ENCODE measurements at places on chromosomes 12 and 14.

GRCh38 chr12:101877806-101878242, 444 bp downstream of the DRAM1 start:
- H3K4me1 ChIP-seq, result peaks cover 3% of the 10 kb centered on the region
- H3K4me3 ChIP-seq, result peak overlapping the region; percentile 71

DNA sequence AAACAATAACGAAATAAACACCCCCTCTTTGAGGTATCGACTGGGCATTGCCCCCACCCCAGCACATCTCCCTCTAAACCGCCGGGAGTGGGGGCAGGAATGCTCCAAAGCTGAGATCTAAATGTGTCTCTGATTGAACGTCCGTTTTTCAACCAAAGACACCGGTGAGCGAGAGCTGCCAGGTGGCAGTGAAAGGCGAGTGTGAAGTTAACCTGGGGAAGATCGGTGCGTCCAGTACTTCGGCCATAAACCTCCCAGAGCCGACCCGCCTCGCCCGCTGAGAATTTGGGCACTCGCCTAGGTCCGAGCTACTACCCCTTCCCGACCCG, 625 bp downstream of the ANGEL1 start:
- no peaks in the 10 kb centered on the region for H3K27me3 ChIP-seq
- H3K4me1 ChIP-seq, result peaks cover 7% of the 10 kb centered on the region
- peak overlapping the region; percentile 98 for H3K4me3 ChIP-seq
- peaks cover 24% of the 10 kb centered on the region for H3K36me3 ChIP-seq
- DNase-seq, result no peak

- no peaks in the 10 kb centered on the region for H3K27me3 ChIP-seq
- H3K27ac ChIP-seq, result no peak overlapping the region
- no peak overlapping the region for H3K4me3 ChIP-seq
- H3K36me3 ChIP-seq, result peaks cover 36% of the 10 kb centered on the region
- H3K4me1 ChIP-seq, result peaks cover 31% of the 10 kb centered on the region
Observed at GRCh38 chr12:51075390-51075789, 8.0 kb downstream of the CSRNP2 start.

DNA sequence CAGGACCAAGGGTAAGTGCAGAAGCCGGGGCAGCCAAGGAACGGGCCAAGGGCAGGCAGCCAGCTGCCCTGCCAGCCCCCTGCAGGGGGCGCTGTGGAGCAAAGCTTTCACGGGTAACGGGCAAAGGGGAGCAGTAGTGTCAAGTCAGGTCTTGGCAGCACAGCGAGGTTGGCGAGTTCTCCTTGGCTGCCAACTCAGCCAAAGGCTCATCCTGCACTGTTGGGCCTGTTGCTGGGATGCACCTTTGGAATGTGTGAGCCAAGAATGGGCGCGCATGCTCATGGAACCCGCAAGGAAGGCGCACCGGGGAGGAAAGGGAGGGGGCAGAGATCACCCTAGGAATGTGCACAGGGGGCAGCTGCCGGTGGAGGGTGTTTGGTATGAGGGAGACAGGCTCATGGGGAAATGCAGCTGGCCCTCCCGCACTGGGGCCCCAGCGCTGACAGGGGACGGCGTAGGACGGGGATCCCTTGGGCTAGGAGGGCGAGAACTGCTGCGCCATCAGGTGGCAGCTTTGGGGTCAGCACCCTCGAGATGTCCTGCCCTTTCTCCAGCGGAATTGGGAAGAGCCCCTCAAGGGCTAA, 138.0 kb downstream of the ASCL4 start:
- H3K4me1 ChIP-seq, result no peaks in the 10 kb centered on the region
- DNase-seq, result no peak
- H3K27ac ChIP-seq, result no peak overlapping the region

DNA sequence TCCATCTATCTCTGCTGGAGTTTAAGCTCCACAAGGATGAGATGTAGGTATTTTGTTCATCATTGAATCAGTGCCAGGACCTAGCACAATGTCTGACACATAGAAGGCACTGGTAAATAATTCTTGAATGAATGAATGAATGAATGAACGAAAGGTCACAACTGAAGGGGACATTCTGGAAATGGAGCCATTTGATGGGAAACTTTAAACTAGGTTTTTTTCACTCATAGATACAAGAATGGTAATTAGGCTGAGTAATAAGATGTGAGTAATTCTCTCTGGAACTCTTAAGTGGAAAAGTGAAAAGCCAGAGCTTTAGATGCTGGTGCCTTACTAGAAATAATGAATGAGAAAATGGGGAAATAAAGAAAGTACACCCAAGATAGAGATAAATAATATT, 44.3 kb downstream of the SCN8A start:
- no peaks in the 10 kb centered on the region for H3K36me3 ChIP-seq
- no peak for DNase-seq
- no peaks in the 10 kb centered on the region for H3K27me3 ChIP-seq
- H3K4me1 ChIP-seq, result no peaks in the 10 kb centered on the region
- H3K4me3 ChIP-seq, result no peak overlapping the region

DNA sequence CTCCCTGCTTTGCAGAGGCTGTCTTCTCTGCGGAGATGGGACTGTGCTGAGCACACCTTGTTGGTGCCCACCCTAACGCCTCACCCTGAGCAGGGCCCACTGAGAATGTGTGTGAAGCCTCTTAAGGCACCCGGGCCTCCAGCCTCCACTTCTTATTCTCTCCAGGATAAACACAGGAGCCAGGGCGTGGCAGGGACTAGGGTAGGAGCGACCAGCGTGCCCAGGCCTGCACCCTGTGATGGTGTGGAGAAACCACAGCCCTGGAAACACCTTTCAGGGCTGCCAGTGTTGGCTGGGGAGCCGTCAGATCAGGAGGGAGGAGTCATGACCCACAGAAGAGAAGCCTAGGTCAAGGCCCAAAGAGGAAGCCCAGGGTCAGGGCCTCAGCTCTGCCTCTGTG, 41.3 kb downstream of the VDR start:
- no peak overlapping the region for H3K27ac ChIP-seq
- peaks cover 10% of the 10 kb centered on the region for H3K4me1 ChIP-seq
- peaks cover 19% of the 10 kb centered on the region for H3K36me3 ChIP-seq
- H3K27me3 ChIP-seq, result no peaks in the 10 kb centered on the region
- no peak overlapping the region for H3K4me3 ChIP-seq
- peak; percentile 29 for DNase-seq

GRCh38 chr12:94133964-94134795, 14.2 kb upstream of the PLXNC1 start:
- no peak overlapping the region for H3K4me3 ChIP-seq
- peaks cover 5% of the 10 kb centered on the region for H3K27me3 ChIP-seq
- H3K36me3 ChIP-seq, result no peaks in the 10 kb centered on the region

GRCh38 chr14:31137214-31137889, 70.2 kb downstream of the HECTD1 start:
- H3K27ac ChIP-seq, result no peak overlapping the region
- H3K36me3 ChIP-seq, result peaks cover 79% of the 10 kb centered on the region
- H3K4me1 ChIP-seq, result no peaks in the 10 kb centered on the region
- no peak overlapping the region for H3K4me3 ChIP-seq
